ENCODE measurements at places on chromosomes 2 and 18.

- no peak for DNase-seq
Observed at GRCh38 chr2:192655916-192656315, 461.2 kb upstream of the TMEFF2 start.

GRCh38 chr2:8669157-8669817 lies 12.6 kb upstream of the ID2 start:
- DNase-seq: peak; percentile 59

DNA sequence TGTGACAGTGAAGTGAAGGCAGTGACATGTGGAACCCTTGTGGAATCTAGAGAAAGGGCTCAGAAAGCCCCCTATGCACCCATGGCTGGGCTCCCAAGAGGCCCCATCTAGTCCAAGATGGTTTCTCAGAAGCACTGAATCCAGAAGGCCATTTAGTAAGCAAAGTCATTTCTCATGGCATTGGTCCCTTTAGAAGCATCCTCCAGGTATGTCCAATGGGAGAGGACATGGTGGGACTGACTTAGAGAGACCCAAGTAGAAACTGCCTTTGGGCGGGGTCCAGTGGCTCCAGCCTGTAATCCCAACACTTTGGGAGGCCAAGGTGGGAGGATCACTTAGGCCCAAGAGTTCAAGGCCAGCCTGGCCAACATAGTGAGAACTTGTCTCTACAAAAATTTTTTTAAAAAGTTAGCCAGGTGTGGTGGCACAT lies 72.5 kb upstream of the RMDN2 start:
- DNase-seq: no peak

DNA sequence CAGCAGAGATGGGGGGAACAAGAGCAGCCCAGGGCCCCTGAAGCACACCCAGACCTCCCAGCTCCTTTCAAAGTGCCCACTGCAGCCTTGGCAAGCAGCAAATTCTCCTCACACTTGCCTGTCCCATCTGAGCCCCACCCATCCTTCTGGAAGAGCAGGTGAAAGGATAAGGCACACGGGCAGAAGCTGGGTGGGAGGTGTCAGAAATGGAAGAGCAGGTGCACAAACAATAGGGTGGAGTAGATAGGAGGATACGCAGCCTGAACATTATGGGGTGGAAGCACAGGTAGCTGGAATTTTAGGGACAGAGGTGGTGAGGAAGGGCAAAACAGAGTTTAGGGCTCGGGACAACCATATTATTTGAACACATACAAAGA lies 69.2 kb downstream of the TNS1 start:
- DNase-seq: no peak

GRCh38 chr2:63132020-63132419 lies 81.4 kb downstream of the OTX1 start:
- no peak for DNase-seq

DNA sequence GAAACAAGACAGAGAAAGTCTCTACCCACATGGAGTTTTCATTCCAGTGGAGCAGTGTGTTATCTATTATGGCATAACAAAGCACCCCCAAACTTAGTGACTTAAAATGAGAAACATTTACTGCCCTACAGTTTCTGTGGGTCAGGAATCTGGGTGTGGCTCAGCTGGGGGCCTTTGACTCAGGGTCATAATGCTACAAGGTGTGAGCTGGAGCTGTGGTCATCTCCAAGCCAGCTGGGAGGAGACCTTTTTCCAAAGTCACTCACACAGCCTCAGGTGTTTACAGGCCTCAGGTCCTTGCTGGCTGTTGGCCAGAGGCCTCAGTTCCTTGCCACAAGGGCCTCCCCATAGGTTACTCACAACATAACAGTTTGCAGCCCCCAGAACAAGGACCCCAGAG lies 169.2 kb downstream of the ETAA1 start:
- no peak for DNase-seq

DNA sequence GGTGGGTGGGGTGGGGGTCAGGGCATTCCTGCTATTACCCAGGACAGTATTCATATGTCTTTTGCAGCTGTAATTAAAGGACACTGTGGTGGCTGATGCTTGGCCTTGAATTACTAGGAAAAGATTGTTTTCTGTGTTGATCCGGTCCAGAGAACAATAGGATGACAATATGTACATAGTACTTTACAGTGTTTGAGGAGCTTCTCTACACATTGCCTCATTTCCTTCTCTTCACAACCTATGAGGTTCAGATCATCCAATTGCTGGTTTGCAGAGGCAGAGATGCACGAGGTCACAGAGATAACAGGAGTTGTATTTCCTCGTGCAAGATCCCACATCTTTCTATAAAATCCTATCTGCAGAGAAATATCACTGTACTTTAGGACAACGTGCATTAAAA lies 119.5 kb downstream of the LIPG start:
- DNase-seq: no peak

DNA sequence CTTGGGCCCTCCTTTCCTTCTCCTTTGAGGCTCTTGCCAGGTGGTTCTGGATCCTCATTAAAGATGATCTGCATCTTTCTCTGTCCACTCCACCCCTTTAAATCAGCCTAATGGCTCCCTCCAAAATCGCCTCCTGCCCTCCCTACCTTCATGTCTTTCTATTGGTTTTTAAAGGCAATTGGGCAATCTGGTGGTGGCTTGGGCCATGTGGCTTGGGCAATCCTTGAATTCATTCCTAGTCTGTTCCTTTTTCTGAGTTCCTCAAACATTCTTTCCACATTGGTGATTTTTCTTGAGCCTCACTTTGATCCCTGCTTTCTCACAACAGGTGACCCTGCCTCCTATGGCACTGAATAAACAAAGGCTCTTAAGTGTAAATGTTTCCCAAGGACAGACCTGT lies 266.2 kb upstream of the REV1 start:
- no peak for DNase-seq

DNA sequence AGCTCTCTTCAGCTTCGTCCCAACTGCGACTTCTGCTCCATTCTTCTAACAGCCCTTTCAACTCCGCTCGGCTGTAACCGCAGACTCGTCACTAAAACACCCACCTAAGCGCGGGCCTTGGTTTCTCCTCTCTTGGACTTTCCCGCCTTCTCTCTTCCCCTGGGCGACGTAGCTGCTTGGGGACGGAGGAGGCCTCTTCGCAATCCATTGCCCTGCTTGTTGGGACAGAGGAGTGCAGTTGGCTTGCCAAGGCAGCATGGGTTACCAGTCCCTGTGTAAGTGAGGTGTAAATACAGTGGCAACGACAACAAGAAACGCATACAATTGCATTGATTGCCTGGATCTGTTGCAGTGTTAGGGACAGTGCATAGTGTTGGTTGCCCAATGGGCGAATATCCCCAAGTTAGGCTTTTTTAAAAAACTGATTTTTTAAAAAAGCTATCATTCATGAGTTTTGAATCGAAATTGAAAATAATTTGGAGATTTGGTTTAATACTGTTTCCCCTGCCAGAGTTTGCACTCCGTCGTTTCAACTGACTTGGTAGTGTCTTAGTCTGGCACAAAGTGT lies 484 bp upstream of the DARS1 start:
- no peak for DNase-seq

- no peak for DNase-seq
Observed at GRCh38 chr18:64409511-64409910, 260.6 kb upstream of the LINC00305 start.

- DNase-seq: no peak
Observed at GRCh38 chr2:25339211-25339674, 2.5 kb downstream of the DNMT3A start.

- peak; percentile 46 for DNase-seq
Observed at GRCh38 chr2:103784261-103784660, 1022.4 kb downstream of the TMEM182 start.

DNA sequence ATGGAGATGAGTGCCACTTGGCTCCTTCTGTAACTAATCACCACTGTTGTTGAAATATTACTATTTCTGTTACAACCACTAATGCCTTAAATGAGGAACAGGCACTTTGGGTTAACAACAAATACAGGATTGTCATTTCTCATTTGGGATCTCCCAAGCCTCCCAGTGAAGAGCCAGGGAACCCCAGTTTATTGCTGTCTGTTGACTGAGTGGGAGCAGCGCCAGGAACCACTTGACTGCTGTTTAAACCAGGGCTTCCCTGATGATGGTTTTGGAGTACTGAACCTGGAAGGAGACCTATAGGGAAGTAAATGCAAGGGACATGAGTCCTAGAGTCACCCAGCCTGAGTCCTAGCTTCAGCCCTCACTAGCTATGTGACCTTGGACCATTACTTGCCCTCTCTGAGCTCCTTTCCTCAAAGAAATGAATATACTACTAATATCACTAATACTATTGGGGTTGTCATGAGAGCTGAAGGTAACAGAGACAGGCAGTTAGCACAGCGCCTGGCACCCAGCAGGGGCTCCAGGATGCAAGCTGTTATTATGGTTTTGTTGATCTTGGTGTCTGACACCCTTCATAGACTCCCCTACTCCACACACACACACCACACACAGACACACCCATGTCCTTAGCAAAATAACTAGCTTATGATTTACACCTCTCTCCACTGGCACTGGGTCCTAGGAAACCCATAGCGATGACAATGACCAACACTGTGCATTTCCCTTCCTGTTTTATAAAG lies 104.2 kb upstream of the FZD7 start:
- no peak for DNase-seq

GRCh38 chr2:21301871-21302455 lies 178.2 kb downstream of the TDRD15 start:
- DNase-seq: no peak

DNA sequence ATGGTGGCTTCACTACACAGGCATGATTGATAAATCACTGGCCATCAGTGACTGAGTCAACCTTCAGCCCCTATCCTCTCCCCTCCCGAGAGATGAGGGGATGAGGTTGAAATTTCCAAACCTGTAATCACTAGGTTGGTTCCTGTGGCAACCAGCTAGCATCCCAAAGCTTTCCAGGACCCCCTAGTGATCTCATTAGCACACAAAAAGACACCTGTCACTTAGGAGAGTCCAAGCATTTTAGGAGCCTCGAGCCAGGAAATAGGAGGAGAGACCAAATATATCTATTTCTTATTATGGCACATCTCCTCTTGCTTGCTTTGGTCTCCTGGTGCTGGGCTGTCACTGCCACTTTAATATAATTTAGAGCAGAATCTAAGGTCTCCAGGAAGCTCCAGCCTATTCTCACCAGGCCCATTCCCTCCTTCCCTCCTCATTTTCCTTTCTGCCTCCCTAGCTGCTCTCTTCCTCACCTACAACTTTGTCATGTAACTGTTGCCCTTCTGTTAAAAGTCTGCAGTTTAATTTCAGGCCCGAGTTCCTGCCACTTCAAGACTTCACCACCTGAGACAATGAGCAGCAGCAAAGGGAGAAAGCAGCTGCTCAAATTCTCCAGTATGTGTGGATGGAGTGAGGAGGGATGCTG lies 33.2 kb upstream of the NAB1 start:
- no peak for DNase-seq

DNA sequence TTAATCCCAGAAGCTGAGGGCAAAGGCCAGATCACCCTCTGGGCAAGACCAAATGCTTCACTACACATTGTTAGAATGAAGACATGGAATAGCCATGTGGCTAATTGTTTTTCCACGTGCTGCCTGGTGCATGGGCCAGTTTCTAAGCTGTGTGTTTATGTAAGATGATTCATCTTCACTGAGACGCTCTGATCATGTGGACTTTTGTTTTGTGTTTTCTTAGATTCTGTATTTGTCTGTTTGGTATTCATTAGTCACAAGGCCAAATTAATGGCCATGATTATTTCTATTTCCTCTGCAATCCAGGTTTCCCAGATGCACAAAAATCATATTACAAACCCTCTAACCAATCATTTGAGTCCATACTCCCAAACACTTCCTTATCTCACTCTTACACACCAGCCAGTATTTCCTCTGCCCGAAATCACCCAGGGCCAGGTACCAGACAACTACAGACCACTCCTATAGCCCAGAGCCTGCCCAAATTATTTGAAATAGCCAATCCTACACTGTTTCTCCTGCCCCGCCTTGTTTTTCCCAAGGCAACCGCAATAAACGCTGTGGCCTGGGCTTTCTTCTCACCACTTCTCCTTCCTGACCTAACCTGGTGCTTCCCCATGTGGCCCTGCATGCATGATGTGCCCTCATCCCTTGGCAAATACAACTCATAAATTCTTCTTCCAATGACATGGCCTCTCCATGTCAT lies 94.2 kb upstream of the SP3 start:
- no peak for DNase-seq

- no peak for DNase-seq
Observed at GRCh38 chr2:76688732-76689131, 833.4 kb downstream of the LRRTM4 start.

GRCh38 chr2:240160291-240161086 lies 20.0 kb upstream of the OTOS start:
- no peak for DNase-seq

DNA sequence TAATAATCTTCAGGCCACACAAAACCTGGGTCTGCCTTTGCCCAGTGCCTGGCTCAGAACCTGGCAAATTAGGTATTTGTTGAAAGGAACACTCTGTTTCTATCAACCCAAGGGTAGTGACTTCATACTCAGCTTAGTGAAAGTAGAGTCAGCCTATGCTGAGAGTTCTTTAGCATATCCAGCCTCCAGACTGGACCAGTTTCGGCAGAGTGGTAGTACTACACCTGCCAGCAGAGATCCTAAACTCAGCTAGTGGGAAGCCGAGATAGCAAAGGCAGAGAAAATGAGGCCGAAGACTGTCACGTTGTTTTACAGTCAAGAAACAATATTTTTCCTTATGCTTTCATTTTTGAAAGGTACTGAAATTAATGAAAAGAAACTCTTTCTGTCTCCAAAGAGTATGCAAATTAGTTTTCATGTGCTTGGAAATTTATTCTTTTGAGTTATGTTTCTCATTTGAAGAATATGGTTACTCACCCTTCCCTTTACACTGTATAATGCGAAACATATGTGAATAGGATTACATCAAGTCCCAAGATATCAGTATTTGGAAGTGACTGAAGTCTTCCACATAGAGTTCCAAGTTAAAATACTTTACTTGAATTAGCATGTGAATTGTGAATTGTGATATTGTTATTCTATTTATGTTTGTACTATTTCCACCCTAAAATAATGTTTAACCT lies 52.2 kb upstream of the UGP2 start:
- DNase-seq: no peak
